ENCODE measurements at places on chromosomes 3 and 15.

DNA sequence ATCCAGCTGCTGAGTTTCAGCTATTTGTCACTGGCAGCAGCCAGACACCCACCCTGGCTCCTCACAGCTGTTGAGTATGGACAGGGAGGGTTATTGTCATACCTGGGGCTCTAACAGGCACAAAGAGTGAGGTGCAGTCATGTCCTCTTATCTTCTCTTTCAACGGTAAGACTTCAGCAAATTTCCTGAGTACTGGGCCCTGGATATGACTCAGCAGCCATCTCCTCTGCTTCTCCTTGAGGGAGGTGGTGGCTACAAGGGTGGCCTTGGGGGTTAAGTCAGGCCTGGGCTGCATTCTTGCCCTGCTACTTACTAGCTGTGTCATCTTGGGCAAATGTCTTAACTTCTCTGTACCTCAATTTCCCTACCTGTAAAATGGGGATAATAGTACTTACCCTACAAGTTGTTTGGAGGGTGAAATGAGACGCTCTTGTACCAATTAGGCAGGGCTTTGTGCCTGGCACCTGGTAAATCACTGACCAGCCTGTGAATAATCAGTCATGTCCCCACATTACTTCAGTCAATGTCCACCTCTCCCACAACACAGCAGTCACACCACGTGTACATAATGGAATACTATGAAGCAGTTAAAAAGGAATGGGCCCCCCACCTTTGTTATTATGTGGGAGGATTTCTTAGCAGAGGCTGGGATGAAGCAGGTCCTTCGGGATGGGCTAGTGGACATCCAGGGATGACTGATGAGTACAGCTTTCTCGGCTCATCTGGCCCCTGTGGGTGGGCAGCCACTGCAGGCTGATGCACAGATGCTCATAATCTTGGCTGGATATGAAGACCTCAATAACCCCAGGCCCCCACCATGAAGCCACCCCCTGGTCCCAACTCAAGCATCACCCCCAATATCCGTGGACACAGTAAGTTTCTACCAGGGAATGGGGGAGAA, 528.8 kb downstream of the SHQ1 start:
- no peak overlapping the region for H3K27ac ChIP-seq
- H3K4me3 ChIP-seq = no peak overlapping the region
- H3K36me3 ChIP-seq = no peaks in the 10 kb centered on the region
- DNase-seq = no peak

GRCh38 chr3:185056908-185057307, 96.0 kb downstream of the C3orf70 start:
- H3K27ac ChIP-seq = no peak overlapping the region
- no peak overlapping the region for H3K4me3 ChIP-seq
- no peak for DNase-seq
- H3K27me3 ChIP-seq = no peaks in the 10 kb centered on the region
- peaks cover 21% of the 10 kb centered on the region for H3K36me3 ChIP-seq

DNA sequence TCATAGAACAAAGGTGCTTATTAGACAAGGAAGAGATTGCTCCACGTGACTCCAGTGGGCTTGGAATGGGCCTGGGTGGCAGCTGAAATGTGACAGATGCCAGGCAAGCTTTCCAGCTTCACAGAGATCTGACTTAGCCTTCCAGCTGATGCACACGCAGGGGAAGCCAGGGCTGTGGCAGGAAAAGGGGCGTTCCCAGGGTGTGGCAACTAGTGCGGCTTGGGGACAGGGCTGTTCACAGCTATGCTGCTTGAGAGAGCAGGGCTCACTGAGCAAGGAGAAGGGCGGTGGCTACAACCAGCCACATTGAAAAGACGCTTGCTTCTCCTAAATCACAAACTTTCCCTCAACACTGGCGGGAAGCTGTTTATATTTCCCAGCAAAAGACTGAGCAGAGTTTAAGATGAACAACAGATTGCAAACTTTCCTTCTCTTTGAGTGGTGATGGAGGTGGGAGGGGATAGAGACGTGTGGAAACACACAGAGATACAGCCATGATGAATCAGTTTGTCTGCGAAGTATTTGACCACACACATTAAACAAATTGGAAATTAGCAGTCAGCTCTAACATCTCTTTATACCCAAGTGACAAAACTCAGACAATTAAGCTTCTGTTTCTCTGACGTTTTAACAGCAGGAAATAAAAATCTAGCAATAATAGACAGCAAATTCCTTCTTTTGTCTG, 127.5 kb downstream of the BDH1 start:
- no peak for DNase-seq
- H3K27me3 ChIP-seq = peaks cover 75% of the 10 kb centered on the region
- H3K36me3 ChIP-seq = peaks cover 4% of the 10 kb centered on the region
- peaks cover 9% of the 10 kb centered on the region for H3K4me1 ChIP-seq
- H3K27ac ChIP-seq = no peak overlapping the region

DNA sequence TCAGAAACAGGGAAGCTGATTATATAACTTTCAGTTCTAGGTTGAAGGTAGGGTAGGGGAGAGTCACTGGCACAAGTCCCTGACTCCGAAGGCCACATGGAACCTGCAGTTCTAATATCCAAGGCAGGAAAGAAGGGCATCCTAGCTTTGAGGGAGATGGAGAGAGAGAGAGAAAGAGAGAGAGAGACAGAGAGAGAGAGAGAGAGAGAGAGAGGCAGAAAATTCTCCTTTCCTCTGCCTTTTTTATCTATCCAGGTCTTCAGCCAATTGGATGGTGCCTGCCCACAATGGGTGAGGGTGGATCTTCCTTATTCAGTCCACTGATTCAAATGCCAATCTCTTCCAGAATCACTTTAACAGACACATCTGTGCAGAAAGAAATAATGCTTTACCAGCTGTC, 35.7 kb upstream of the TMEM45A start:
- no peak overlapping the region for H3K27ac ChIP-seq
- no peaks in the 10 kb centered on the region for H3K27me3 ChIP-seq
- DNase-seq = no peak
- H3K4me3 ChIP-seq = no peak overlapping the region
- no peaks in the 10 kb centered on the region for H3K4me1 ChIP-seq

GRCh38 chr15:96796841-96797240, 466.3 kb downstream of the NR2F2 start:
- H3K27me3 ChIP-seq = no peaks in the 10 kb centered on the region
- H3K4me1 ChIP-seq = no peaks in the 10 kb centered on the region
- H3K27ac ChIP-seq = no peak overlapping the region
- H3K36me3 ChIP-seq = no peaks in the 10 kb centered on the region
- H3K4me3 ChIP-seq = no peak overlapping the region
- no peak for DNase-seq

DNA sequence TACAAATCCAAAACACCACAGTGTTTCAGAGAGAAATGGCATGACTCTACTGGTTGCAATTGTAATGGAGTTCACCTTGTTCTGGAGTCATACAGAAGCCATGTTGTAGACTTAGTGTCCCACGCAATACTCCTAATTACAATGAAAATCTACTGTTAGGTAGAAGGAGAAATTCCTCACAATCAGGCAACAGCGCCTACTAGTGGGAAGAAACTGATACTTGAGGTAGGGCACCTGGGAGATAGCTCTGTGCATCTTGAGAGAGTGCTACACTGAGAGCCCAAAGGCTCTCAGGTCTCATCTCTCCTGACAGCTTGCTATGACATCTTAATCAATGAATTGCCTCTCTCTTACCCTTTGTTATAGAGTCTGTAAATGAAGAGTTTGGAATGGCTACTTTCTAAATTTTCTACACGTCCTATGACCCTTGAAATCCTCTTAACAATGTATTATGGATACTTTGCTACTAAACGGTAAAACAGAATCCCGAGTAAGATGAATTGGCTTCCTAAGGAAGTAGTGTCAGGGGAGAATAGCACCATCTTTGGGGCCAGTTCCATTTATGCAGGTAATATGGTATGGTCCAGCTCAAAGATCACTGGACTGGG, 422.7 kb upstream of the TPRG1 start:
- H3K4me1 ChIP-seq = peaks cover 5% of the 10 kb centered on the region
- no peak overlapping the region for H3K4me3 ChIP-seq
- no peaks in the 10 kb centered on the region for H3K27me3 ChIP-seq
- H3K36me3 ChIP-seq = peaks cover 3% of the 10 kb centered on the region

DNA sequence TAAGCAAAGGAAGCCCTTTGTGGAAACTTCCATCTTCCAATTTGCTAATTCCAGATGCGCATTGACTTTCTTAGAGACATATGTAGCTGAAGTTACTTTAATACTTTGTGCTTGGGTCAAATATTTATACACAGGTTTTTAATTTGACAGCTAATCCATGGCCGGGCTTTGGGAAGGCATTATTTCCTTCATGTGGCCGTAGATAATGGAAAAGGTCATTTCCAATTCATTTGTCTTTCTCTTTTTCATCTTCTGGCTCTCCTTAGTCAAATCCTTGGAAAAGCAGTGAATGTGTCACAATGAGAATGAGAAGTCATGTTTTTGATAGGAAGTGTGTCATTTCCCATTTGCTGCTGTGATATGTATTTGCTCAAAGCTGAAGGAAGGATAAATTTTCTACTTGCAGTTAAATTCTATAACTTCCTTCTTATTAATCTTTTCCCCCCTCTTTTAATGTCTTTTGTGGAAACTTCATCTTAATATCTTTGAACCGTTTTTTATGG, 323.3 kb downstream of the CLSTN2 start:
- no peaks in the 10 kb centered on the region for H3K4me1 ChIP-seq
- no peak overlapping the region for H3K4me3 ChIP-seq
- H3K27me3 ChIP-seq = no peaks in the 10 kb centered on the region
- no peak for DNase-seq
- no peaks in the 10 kb centered on the region for H3K36me3 ChIP-seq
- no peak overlapping the region for H3K27ac ChIP-seq

- no peak overlapping the region for H3K4me3 ChIP-seq
- no peaks in the 10 kb centered on the region for H3K4me1 ChIP-seq
- DNase-seq = no peak
- no peaks in the 10 kb centered on the region for H3K27me3 ChIP-seq
These were observed 46.5 kb upstream of the TP63 start for GRCh38 chr3:189584645-189585044.

- H3K27me3 ChIP-seq = peaks cover 9% of the 10 kb centered on the region
- H3K36me3 ChIP-seq = no peaks in the 10 kb centered on the region
- H3K4me1 ChIP-seq = no peaks in the 10 kb centered on the region
- DNase-seq = no peak
- H3K4me3 ChIP-seq = no peak overlapping the region
- no peak overlapping the region for H3K27ac ChIP-seq
These were observed 831 bp upstream of the ROBO2 start for GRCh38 chr3:77038930-77039605.

DNA sequence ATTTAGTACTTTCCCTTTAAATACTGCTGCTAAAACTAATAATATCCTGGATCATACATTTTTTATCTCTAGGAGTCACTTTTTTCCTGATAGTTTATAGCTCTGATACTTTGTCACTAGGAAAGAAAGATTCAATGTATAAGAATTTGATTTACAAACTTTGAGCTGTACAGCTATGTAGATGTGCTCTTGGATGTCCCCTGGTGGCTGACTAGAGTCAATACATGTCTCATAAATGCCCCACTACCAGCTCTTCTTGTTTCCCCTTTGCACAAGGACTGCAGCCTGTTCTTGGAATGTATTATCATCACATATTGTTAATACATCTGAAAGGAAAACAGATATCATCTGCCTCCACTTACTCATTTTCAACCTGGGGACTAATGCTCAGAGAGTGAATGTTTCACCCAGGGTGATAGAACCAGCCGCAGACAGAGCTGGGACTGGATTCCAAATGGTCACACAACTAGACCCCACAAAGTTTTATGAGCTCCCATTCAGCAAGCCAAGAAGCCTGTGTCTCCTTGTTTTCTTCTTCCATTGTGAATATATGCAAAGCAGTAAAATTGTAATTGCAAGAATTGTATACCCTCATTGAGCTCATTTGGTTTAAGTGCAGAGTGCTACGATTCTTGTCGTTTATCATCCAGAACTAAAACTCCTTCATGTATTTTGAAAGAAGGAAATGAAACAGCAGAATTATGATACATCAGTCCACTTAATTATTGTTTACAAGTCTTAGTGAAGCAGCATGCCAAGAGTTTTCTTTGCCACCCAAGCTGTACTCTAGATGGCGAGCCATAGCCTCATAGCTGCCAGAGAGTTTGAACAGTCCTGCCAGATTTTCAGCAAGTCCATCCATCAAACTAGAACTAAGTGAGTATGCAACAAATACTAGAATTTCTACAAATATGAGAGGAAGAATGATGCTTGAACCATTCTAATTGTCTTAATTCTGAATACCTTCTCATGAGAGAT, 261.6 kb upstream of the LMCD1 start:
- H3K4me1 ChIP-seq = peaks cover under 1% of the 10 kb centered on the region
- H3K4me3 ChIP-seq = no peak overlapping the region
- H3K27ac ChIP-seq = no peak overlapping the region
- H3K27me3 ChIP-seq = peaks cover 10% of the 10 kb centered on the region
- no peaks in the 10 kb centered on the region for H3K36me3 ChIP-seq
- no peak for DNase-seq

DNA sequence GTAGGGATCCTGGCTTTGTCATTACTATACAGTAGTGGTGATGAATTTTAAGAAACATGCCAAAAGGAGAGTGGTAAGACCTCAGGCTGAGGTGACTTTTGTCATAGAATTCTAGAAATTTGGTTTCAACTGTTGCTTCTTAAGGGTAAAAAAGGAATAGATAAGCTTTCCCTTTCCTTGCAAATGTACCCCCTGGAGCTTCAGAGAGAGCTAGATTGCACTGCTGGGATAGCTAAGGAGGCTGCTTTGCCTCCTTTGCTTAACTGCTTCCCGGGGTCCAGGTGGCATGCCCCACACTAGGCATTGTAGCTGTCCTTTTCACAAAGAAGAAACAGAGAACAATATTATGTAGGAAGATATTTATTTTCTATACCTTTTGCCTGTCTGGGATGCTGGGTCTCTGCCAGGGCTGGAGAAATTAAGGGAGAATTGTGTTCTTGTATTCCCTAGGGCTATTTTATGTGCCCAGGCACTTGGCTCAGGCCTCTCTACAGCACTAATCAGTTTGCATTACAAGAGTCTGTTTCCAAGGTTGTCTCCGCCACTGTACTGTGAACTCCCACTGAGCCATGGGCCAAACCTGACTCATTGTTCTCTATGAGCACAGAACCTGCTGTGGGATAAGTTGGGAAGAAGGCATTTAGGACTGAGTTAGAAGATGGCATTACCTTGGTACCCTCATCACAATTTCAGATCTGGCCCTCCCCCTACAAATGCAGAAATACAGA, 460.0 kb downstream of the PDCD6IP start:
- H3K4me1 ChIP-seq = no peaks in the 10 kb centered on the region
- H3K36me3 ChIP-seq = no peaks in the 10 kb centered on the region
- DNase-seq = no peak
- peaks cover 39% of the 10 kb centered on the region for H3K27me3 ChIP-seq
- no peak overlapping the region for H3K4me3 ChIP-seq

GRCh38 chr3:24123596-24123995, 178.5 kb downstream of the NR1D2 start:
- no peak overlapping the region for H3K27ac ChIP-seq
- no peak for DNase-seq
- H3K4me1 ChIP-seq = no peaks in the 10 kb centered on the region

All from central memory CD8-positive, alpha-beta T cell (primary cell).